ENCODE measurements at places on chromosomes 6 and 20. TPM values are rescaled to one million over a fixed set of nuclear protein-coding genes. Genes with fewer than 3 reads are reported as not detected.

Gene NKX2-4
- not detected for total RNA-seq

Gene HNF4A
- total RNA-seq: not detected

Gene COL19A1
- total RNA-seq: 1.5 TPM

Gene SPEF1
- total RNA-seq: 0.18 TPM

Gene CABLES2
- 5.6 TPM for total RNA-seq

Gene LY6G6F
- total RNA-seq: 1.6 TPM

Gene ADGRF5
- total RNA-seq: not detected

Gene FERMT1
- not detected for total RNA-seq
